ENCODE measurements at places on chromosomes 16 and 17.

DNA sequence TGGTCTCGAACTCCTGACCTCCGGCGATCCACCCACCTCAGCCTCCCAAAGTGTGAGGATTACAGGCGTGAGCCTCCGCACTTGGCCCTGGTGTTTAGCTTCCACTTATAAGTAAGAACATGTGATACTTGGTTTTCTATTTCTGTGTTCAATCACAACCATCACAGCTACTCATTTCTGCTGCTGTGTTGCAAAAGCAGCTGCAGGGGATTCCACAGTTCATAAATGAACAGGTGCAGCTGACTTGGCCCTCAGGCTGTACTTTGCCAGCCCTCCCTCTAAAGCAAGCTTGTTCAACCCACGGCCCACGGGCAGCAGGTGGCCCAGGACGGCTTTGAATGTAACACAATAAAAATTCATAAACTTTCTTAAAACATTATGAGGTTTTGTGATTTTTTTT, 79.2 kb downstream of the SLC39A11 start:
- DNase-seq, result no peak

- no peak for DNase-seq
Measured at GRCh38 chr17:60169921-60170817, 20.4 kb downstream of the CA4 start.

GRCh38 chr16:51670527-51670926, 519.5 kb upstream of the SALL1 start:
- DNase-seq, result no peak

GRCh38 chr17:28744972-28745785, 1.4 kb downstream of the TRAF4 start:
- no peak for DNase-seq

DNA sequence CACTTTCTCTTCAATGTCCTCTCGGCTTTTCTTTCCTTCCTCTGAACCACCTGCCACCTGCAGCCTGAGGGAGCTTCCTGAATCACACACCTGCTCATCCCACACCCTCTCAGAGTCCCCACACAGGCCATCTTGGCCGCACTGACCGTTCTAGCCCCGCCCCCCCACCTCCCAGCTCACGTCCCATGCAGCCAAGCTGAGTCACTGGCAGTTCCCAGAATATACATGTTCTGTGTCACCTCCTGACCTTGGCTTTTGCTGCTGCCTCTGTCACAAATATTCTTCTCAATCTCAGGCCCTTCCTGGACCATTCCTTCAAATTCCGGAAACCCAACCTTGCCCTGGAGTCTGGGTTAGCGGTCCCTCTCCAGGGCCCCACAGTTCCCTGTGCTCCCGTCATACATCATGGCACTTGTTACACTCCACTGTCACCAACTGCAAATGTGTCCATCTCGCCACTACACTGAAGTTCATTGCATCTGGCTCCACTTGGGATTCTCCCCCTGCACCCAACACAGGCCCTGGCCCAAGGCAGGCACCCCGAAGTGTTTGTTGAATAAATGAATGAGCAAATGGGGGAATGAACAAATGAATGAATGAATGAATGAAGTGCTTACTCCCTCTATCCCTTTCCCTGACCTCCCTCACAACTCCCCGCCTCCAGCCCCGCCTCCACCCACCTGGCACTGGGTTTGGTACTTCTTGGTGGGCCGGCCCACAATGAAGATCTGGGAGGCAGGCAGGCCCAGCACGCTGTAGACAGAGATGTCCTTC, 12.8 kb downstream of the PIMREG start:
- no peak for DNase-seq

GRCh38 chr17:50471009-50471905, 2.6 kb upstream of the CHAD start:
- DNase-seq, result no peak

DNA sequence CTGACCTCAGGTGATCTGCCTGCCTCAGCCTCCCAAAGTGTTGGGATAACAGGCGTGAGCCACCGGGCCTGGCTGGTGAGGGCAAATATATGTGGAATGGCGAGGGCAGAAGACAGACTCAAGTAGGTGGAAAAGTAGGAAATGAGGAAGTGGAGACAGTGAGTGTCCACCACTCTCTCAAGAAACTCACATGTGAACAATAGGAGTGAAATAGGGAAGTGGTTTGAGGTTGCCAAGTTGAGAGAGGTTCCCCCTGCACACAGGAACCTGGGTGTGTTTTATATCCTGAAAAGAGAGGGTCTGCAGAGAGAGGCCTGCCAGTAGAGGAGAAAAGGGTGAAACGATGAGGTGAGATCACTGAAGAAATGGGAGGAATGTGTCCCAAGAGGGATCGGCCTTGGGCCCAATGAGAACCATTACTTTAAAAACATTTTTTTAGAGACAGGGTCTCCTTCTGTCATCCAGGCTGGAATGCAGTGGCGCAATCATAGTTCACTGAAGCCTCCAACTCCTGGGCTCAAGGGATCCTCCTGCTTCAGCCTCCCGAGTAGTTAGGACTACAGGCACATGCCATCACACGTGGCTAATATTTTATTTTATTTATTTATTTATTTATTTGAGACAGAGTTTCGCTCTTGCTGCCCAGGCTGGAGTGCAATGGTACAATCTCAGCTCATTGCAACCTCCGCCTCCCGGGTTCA, 17.1 kb upstream of the CORO1A start:
- DNase-seq, result no peak

- DNase-seq, result no peak
Measured at GRCh38 chr17:47869114-47869513, 18.2 kb upstream of the SP6 start.

GRCh38 chr16:3881499-3881990, 1.0 kb upstream of the CREBBP start:
- no peak for DNase-seq

DNA sequence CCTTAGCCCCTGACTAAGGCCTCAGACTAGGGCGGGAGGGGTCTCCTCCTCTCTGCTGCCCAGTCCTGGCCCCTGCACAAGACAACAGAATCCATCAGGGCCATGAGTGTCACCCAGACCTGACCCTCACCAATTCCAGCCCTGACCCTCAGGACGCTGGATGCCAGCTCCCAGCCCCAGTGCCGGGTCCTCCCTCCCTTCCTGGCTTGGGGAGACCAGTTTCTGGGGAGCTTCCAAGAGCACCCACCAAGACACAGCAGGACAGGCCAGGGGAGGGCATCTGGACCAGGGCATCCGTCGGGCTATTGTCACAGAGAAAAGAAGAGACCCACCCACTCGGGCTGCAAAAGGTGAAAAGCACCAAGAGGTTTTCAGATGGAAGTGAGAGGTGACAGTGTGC, 12.7 kb downstream of the CES3 start:
- DNase-seq, result no peak

DNA sequence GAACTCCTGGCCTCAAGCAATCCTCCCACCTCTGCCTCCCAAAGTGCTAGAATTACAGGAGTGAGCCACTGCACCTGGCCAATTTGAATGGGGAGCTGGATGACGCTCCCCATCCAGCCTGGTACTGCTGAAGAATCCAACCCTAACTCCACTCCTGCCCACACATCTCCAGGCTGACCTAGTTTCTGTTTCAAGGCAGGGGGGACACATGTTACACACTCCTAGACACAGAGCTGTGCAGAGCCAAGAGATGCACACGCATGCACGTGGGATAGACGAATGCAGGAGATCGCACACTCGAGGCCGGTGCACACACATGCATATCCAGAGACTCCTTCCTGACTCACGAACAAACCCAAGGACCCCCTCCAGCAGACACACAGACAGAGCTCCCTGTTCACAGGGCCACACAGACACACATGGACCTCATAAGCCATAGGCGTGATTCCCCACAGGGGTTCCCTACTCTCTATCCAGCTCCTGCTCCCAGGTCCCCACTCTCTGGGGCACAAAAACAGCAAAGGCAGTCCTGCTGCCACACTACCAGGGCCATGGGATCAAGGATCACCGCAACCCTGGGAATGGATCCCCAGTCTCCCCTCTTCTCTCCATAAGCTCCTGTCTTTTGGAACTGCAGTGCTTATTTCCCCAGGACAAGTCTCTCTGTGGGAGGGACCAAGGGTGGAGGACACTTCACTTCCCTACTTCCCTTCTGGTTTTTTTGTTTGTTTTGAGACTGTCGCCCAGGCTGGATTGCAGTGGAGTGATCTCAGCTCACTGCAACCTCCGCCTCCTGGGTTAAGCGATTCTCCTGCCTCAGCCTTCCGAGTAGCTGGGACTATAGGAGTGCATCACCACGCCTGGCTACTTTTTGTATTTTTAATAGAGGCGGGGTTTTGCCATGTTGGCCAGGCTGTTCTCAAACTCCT, 14.4 kb downstream of the EPOP start:
- DNase-seq, result no peak

All from activated CD4-positive, CD25-positive, alpha-beta regulatory T cell treated with anti-CD3 and anti-CD28 coated beads, Interleukin-2, amount 50 U/mL, for 16 hours (primary cell).